ENCODE measurements at places on chromosomes 11 and 22.

DNA sequence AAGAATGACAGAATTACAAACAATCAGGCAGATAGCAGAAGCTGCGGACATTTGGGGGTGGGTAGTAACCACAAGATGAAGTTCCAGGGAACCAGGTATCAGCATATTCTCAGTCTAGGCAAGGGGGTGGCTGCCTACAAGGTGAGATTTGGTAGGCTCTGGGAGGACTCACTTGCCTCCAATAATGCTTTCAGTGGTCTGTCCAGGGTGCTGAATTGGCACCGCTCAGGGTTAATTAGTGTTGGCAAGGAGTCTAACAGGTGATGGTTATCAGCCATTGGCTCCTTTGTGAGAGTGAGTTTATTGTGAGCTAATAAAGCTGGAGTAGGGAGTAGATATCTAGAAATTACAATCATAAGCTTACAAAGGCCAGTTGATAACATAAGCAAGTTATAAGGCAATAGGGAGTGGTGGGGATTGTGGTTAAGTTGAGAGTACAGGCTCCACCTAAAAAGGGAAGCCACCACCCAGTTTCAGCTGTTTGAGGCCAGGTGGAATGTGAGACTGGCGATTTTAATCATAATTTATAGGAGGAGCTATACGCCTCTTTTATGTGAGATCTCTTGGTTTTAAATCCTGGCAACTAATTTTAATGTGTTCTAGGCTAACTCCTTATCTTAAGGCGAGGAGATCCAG, 320.5 kb downstream of the MIAT start:
- DNase-seq: no peak

DNA sequence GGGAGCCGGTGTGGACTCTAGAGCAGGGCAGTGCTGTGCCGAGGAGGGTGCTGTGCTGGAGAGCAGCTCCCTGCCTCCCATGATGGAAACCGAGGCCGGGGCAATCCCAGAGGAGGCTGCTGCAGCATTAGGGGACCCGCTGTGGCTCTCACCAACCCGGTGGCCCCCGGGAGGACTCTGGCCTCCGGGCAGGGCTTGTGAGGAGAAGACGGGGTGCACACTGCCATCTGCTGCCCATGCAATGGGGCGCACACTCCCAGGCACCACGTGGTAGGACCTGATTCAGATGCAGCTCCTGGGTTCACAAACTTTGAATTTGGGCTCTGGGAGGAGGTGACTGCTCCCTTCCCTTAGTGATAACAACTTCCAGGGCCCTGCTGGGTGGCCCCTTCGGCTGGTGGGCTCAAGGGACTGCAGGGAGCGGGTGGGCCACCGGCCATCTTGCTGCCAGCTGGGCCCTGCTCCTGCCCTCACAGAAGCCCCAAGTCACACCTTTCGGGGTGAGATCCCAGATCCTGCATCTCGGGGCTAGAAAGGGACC, 93.8 kb upstream of the FGF3 start:
- DNase-seq: no peak

GRCh38 chr11:21814169-21814568, 378.7 kb upstream of the ANO5 start:
- no peak for DNase-seq

DNA sequence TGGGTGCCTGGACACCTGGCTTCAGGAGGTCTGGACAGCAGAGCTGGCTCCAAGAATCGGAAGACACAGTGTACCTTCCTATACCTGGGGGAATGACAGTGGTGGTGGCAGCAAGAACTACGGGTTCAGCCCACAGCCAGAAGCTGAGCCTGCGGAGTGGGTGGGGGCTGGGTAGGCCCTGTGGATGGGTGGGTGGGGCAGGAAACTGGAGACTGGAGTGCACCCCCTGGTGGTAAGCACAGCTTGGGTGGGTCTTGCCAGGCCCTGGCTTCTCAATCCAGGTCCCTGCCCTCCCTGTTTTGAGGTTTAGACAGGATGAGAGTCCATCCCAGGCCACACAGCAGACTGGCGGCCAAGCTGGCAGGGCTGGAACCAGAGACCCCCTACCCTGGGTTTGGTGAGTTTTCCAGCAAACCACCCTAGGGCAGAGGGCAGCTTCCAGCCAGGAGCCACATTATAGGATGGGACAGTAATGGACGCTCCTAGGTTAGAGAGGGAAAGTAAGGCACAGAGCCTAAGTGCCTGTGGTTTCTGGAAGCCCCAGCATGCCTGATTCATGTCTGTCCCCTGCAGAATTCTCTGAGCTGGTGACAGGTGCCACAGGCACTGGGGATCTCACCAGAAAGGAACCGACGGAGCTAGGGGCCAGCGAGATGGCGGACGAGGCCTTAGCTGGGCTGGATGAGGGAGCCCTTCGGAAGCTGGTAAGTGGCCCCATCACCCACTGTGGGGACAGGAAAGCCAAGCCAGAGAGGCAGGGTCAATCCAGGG, 1.7 kb downstream of the SMTN start:
- DNase-seq: no peak

DNA sequence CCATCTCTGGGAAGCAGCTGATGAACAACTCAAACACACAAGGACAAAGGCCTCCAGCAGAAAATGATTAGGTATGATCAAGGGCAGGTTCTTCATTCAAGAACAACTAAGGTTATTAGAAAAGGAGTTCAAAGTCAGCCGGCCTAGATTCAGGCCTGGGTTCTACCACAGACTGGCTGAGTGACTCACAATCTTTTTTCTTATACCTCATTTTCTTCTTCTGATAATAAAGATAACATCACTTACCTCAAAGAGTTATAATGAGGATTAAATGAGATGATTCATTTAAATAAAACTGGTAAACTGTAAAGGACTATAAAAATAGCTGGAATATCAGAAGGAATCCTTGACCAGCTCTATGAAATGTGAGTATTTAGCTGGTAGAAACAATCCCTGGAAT, 49.3 kb upstream of the PPP2R1B start:
- no peak for DNase-seq
